ENCODE measurements at places on chromosomes 1 and 21.

GRCh38 chr1:51559064-51559500 lies 40.0 kb upstream of the EPS15 start:
- DNase-seq, result no peak

DNA sequence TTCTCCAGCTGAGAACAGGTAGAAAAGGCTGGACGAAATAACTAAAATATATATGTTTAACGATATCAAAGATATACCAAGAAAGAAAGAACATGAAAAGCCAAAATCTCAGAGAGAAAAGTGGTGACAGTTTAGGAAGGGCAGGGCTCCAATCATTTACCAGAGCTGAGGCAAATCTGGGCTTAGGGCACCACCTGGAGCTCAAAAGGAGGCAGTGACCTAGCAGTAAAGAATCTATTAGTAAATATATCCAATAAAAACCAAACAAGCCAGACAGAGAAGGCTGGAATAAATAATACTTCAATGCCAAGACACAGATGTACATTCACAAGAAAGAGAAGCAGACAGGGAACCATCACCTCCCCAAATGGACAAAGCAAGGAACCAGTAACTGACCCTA lies 43.5 kb downstream of the CHIA start:
- no peak for DNase-seq

DNA sequence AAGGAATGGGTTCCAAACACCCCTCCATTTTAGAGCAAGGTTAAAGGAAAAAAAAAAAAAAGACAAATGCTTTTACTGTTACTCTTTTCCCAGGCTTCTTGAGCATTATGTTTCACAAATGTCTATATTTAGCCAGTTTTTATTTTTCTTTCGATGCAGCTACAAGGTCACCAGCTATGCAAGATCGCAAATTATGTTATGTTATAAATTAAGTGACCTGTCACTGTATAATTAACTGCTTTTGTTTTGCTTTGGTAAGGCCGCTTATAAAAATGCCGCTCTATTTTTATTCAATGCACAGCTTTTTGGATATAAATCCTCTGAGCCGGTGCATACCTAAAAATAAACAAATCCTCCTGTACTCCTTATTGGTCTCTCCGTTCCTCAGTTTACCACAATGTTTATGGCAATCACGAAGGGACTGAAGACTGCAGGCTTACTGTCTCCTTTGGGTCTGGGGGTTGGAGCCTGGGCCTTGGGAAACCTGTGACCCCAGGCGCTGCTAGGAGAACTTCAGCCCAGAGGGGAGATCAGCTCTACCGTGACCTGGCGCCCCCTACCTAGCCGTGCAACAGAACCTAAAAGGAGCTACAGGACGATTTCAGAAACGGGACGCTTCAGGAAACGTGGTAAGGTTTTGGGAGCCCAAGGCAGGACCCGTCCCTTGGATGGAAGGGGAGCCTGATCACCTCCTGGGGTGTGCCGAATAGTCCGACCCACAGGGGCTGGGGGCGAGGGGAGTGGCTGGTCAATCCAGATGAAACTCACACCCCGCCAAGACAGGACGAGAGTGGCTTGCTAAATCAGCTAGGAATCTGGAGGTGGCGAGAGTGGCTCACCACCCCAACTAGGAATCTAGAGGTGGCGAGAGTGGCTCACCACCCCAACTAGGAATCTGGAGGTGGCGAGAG lies 101.2 kb upstream of the CD55 start:
- no peak for DNase-seq

GRCh38 chr1:150661156-150661555 lies 31.7 kb upstream of the ENSA start:
- DNase-seq, result no peak

- DNase-seq, result peak; percentile 35
These were observed 29.9 kb downstream of the MPZL1 start for GRCh38 chr1:167751676-167752075.

DNA sequence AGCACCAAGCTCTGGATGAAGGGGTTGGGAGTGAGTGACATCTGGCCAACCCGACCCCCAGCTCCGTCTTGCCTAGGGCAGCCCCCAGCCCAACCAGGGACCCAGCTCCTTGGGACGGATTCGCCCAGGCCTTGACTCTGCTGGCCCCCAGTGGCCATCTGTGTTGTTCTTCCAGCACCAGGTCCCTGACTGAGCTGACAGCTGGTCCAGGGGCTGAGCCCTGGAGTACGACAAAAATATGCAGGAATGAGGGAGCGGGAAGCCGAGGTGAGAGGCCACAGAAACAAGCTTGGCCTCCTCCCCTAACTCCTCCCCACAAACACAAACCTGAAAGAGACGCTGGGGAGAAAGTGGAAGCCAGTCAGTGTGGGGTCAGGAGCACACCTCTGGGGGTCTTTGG lies 55.0 kb upstream of the PAX7 start:
- peak; percentile 45 for DNase-seq

DNA sequence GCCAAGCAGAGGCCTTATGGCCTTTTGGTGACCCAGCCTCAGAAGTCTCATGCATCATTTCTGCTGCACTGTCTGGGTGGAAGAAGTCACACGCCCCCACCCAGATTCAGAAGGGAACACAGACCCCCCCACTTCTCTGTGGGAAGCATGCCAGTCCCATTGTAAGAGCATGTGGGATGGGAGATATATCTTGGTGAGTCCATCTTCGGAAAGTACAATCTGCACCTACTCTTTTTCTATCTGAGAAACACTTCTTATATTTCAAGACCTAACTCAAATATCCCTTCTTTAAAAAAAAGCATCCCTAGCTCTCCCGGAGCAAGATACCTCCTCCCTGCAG lies 159.6 kb upstream of the FGGY start:
- DNase-seq, result no peak

DNA sequence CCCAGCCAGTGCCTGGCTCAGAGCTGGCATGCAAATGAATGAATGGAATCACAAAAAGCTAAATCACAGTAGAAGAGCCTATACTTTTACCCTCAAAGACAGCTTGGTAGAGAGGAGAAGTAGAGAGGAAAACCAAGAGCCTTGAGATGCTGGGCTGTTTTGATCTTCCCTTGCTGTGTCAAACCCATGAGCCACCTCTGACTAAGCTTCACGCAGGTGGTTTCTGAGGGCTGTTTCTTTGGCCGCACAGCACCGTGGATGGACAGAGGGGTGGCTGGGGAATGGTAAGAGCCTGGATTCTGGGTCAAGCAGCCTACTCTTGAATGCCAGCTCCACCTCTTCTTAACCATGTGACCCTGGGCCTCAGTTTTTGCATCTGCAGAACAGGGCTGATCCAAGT lies 18.6 kb downstream of the ABCG1 start:
- DNase-seq, result no peak

DNA sequence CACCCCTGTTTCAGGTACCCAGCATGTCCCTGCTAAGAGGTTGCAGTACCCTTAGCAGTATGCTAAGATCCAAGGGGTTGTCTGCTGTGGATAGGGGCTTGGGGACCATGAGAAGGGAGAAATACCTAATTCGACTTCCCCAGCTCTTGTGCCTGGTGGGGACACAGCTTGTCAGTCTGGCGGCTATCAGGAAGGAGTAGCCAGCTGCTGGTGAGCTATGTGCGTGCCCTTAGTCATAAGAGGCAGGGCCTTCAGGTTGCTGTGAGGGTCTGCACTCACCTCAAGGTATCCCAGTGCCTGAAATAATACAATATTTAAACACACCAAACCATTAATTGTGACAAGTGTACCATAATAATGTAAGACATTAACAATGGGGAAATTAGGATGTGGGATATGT lies 205.1 kb upstream of the SGIP1 start:
- no peak for DNase-seq

- DNase-seq, result no peak
These were observed 103.6 kb upstream of the GPR52 start for GRCh38 chr1:174344162-174344561.

DNA sequence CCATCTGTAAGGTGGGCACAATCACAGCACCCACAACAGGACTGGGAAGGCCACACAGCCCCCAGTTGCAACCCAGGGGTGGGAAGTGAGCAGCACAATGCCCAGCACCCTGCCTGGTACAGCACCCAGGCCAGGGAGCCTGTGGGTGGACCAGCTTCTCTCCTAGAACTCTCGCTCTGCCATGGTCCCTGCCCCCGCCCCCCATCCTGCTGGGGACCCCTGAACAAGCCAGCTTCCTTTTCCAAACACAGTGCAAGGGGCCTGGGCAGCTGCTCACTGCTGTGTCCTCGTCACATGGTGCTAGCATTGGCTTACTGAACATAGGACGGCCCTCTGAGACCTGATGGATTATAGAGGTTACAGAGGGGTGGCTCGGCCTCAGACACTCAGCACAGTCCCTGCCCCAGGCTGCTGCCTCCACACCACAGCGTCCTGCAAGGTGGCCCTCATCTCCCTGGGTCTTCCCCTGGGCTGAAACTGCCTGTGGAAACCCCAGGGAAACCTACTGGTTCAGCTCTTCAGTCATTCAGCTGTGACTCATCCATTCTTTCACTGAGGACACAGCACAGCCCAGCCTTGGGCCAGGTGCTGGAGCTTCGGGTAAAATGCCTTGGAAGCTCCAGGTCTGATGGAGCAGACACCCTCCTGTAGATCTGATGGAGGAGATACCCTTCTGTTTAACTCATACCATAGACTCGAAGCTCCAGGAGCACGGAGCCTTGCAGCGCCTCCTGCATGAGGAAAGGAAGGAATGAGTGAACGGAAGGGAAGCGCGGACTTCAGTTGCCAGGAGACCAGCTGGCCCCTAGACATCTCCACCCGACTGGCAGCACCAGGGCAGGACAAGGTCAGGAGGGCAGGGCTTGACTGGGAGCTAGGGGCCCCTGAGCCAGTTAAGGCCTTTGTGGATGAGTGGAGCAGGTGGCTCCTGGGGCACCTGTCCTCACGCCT lies 8.1 kb upstream of the PRDM16 start:
- DNase-seq, result no peak

DNA sequence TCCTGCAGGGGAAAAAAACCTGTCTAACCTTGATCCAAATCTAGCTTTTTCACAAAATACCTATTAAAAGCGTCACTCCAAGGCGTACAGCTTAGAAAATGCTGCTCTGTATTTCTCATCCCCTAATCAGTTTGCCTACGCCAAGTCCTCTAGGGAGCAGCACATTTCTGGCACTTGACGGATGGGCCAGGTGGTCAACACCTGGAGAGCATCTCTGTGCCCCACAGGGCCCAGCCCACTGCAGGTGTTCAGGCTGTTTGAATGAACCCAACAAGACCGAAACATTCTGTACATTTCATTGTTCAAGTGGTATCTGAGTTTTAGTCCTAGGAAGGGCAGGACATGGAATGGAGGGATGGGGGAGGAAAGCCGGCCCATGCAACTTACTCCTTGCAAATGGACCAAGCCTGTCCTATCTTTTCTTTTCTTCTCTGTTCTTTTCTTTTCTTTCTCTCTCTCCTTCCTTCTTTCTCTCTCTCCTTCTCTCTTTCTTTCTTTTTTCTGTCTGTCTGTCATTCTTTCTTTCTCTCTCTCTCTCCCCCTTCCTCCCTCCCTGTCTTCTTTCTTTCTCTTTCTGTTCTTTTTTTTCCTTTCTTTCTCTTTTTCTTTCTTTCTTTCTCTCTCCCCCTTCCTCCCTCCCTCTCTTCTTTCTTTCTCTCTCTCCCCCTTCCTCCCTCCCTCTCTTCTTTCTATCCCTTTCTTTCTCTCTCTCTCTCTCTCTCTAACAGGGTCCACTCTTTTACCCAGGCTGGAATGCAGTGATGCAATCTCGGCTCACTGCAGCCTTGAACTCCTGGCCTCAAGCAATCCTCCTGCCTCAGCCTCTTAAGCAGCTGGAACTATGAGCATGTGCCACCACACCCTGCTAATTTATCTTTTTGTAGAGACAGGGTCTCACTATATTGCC lies 29.1 kb downstream of the IGFN1 start:
- no peak for DNase-seq

DNA sequence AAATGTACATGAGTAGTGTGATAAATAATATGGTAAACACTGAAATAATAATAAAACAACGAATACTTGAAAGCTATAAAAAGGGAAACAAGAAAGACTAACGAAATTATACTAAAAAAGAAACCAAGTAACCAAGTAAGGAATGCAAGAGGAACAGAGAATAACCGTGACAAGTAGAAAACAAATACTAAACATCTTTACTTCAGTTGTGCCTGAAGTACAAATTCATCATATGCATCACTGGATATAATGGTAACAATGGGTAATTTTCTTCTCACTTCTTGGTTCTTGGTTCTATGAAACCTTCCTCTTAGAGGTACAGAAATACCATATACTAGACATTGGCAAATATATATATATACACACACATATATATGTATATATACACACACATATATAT lies 1093.6 kb upstream of the B3GALT2 start:
- no peak for DNase-seq

DNA sequence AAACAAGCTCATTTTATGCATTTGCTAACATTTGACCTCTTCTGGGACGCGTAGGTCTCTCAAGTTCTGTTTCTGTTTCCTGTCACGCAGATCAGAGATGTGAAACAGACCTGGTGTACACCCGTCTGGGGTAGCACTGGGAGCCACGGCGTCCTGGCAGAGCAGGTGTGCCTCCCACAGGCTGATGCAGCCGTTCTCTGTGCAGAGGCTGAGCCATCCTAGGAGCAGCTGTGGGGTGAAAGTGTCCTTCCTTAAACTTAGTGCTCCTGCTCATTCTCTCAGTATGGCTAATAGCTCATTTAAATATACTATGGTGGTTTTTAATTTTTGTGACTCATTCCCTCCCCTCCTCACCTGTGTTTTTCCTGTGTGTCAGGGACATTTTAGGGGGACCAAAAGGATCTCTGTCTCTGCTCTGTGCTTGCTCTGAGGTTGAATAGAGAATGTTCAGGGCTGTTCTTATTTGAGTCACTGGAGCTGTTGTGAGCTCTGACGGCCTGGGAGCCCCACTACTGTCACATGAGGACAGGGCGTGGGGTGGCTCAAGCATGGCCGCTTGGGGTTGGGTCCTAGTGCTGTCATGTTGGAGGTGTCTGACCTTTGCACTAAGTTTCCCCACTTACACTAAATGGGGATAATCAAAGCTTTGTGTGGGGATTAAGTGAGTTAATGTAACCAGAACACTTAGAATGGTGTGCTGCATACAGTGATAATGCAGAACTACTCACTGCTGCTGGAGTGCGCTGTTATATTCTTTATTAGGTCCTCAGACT lies 43.0 kb downstream of the GALNT2 start:
- no peak for DNase-seq

Data from hindlimb muscle (tissue), 1 donor.